ENCODE measurements at places on chromosomes 11 and 22.

DNA sequence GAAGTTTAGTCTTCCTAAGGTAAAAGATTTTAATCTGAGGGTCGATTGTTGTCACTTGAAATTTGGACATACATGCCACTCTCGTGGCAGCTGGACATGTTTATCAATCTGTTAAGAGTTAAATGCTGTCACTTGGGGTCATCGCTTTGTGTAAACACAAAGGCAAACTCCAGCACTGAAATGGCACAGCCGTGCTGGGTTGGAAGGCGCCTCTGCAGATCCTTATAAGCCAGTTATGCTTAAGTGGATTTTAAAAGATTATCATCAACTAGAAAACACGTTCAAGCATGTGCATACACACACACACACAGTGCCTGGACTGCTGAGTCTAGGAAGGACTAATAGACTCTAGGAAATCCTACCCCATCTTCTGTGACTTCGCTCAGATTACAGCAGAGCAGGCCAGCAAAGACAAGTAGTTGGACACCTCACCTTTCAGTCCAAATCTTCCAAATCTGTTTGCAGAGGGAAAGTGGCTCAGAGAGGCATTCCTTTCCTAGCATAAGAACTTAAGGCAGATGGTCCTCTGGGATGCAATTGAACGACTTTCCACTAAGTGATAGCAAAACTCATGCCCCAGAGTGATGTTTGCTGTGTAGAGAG is 83.7 kb downstream of the CACNG2 start:
- no peaks in the 10 kb centered on the region for H3K4me1 ChIP-seq
- DNase-seq = no peak
- no peak overlapping the region for H3K4me3 ChIP-seq
- H3K36me3 ChIP-seq = no peaks in the 10 kb centered on the region
- H3K27me3 ChIP-seq = peaks cover 4% of the 10 kb centered on the region

- H3K27ac ChIP-seq = no peak overlapping the region
- no peaks in the 10 kb centered on the region for H3K27me3 ChIP-seq
- no peak overlapping the region for H3K4me3 ChIP-seq
- no peaks in the 10 kb centered on the region for H3K4me1 ChIP-seq
- DNase-seq = no peak
These were observed 311.1 kb downstream of the TENM4 start for GRCh38 chr11:79129702-79130101.

DNA sequence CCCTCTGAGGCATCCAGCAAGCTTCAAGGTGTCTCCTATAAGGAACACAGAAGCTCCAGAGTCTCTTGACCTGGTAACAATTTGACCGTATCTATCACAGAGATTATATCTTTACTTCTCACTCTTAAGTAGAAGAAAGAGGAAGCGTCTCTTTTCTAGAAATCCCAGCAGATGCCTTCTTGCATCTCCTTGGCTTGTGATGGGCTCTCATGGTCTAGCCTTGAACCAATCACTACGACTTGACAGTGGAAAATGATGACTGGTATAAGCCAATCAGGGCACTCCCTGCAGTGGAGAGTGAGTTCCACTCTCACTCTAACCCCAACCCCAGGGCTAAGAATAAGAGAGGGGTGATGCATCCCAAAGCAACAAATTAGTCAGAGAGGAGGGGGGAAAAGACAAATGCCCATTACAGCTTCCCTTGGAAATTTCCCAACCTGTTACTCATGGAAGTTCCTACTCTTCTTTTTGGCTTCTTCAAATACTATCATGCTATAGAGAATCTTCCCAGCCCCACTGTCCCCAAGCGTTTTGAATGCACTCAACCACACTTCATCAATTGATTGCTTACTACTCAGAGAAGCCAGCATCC is 293.5 kb downstream of the MN1 start:
- no peak overlapping the region for H3K27ac ChIP-seq
- H3K4me3 ChIP-seq = no peak overlapping the region
- H3K4me1 ChIP-seq = no peaks in the 10 kb centered on the region
- no peaks in the 10 kb centered on the region for H3K27me3 ChIP-seq

DNA sequence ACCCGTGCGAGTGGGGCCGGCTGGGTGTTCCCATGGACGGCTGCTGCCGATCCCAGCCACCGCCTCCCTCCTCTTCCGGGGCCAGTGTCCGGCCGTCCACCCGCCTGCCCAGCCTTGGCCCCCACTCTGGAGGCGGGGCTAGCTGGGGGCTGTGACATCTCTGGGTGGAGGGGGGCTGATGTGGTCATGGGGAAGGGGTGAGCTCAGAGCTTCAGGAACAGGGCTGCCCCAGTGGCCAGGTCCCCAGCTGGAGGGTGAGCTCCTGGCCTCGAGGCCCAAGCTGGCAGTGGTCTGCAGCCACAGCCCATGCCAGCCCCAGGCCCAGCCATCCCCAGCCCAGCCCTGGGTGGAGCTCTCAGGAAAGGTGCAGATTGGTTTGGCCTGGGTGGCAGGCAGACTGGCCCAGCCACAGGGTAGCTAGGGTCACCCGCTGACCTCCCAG is 2.7 kb downstream of the INS start:
- no peak overlapping the region for H3K27ac ChIP-seq
- H3K36me3 ChIP-seq = no peaks in the 10 kb centered on the region

DNA sequence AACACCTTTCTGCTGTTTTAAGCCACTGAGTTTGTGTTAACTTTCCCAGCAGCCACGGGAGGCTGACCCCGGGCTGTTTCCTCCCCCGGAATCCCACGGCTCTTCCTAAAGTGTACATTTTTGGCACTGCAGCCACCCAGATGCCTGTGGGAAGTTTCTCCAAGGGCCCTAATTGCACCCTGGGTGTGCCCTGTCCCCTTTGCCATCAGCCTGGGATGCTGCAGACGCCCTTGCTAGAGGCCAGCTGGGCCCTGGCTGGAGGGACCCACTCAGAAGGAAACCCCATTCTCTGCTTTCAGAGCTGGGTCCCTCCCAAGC is 883.3 kb downstream of the BRD1 start:
- H3K27ac ChIP-seq = no peak overlapping the region
- no peaks in the 10 kb centered on the region for H3K4me1 ChIP-seq
- H3K36me3 ChIP-seq = no peaks in the 10 kb centered on the region
- H3K27me3 ChIP-seq = no peaks in the 10 kb centered on the region
- no peak overlapping the region for H3K4me3 ChIP-seq
- no peak for DNase-seq

DNA sequence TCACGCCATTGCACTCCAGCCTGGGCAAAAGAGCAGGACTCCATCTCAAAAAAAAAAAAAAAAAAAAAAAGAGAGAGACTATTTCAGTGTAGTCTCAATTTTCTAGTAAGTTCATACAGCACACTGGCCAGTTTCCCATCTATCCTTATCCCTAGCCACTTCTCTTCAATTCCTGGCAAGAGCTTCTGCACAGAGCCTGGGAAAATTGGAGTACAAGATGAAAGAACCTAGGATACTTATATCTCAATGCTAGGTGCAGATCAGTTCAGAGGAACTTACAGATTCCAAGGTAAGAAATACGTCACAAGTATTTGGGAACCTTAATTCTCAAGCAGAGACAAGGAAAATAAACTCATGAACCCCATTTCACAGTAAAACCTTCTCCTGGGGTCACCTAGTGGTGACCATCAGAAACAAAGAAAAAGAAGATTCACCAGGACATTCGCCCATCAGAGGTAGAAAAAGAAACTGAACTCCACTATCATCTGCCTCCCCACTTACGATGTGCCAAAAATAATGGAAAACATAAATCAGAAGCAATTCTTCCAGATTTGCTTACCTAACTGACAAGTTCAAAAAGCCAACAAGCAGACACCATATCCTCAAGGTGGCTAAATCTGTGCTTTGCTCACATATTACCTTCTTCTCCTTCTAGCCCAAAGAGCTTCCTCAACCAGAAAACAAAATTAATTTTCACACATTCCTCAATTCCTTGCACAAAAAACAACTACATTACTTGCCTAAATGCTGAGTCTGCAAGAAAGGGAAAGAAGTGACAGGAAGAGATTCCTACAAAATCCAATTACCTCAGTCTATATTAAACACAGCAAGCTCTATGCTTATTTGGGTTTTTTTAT is 4.9 kb downstream of the DENND5A start:
- H3K36me3 ChIP-seq = no peaks in the 10 kb centered on the region
- no peak overlapping the region for H3K27ac ChIP-seq
- H3K27me3 ChIP-seq = no peaks in the 10 kb centered on the region
- peaks cover 35% of the 10 kb centered on the region for H3K4me1 ChIP-seq

- H3K27me3 ChIP-seq = no peaks in the 10 kb centered on the region
- no peak for DNase-seq
- H3K27ac ChIP-seq = no peak overlapping the region
- H3K4me3 ChIP-seq = no peak overlapping the region
- H3K4me1 ChIP-seq = peaks cover 8% of the 10 kb centered on the region
These were observed 214.4 kb upstream of the BLID start for GRCh38 chr11:122330279-122330965.

DNA sequence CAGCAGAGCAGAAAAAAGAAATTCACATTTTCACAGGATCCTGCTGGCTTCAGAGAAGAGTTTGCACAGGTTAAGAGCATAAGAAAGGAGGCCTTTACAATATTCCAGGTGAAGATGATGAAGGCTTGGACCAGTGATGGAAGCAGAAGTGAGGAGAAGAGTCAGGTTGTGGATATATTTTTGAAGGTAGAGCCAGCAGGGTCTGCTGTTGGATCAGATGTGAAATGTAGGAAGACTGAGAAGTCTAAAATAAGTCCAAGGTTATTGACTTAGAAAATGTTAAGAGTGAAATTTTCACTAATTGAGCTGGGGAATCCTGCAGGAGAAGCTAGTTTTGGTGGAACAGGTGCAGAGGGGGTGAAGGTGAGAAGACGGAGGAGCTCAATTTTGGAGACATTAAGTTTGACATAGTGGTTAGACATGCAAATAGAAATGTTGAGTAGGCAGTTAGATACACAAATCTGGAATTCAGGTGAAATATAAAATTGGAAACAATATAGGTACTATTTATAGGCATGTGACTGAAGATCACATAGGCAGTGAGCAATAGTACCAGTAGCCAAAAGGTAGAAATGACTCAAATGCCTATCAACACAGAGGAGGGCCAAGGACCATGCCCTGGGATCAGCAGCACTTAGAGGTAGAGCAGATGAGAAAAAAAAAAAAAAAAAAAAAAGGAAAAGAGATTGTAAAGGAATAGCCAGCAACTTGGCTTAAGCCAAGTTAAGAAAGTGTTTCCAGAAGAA is 252.0 kb downstream of the AASDHPPT start:
- H3K36me3 ChIP-seq = no peaks in the 10 kb centered on the region
- no peak for DNase-seq
- no peak overlapping the region for H3K4me3 ChIP-seq
- H3K27ac ChIP-seq = no peak overlapping the region
- no peaks in the 10 kb centered on the region for H3K4me1 ChIP-seq
- no peaks in the 10 kb centered on the region for H3K27me3 ChIP-seq

DNA sequence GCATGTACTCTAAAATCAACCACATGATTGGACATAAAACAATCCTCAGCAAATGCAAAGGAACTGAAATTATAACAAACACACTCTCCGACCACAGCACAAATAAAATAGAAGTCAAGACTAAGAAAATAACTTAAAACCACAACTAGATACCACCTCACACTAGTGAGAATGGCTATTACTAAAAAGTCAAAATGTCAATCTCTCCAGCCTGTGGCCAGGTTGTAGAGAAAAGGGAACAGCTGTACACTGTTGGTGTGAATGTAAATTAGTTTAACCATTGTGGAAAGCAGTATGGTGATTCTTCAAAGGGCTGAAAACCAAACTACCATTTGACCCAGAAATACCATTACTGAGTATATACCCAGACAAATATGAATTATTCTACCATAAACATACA is 1025.7 kb upstream of the TENM4 start:
- no peak overlapping the region for H3K27ac ChIP-seq
- H3K36me3 ChIP-seq = no peaks in the 10 kb centered on the region
- no peaks in the 10 kb centered on the region for H3K4me1 ChIP-seq
- DNase-seq = no peak
- no peaks in the 10 kb centered on the region for H3K27me3 ChIP-seq

DNA sequence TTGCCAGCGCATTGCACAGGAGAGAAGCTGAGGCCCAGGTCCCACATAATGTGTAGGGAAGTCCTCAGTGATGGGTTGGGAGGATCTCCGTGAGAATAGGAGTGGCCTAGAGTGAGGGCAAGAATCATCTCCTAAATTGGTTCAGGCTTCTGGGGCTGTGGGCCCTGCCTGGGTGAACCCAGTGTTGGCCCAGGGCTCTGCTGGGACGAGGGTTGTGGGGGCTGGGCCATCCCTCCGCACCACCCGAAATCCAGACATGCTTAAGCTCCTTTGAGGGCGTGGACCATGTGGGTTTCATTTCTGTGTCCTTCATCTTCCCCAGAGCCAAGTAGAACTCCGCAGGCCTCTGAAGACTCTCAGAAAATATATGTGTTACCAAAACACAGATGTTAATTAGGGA is 3.7 kb downstream of the MICALL1 start:
- no peak overlapping the region for H3K4me3 ChIP-seq
- DNase-seq = no peak
- H3K27me3 ChIP-seq = no peaks in the 10 kb centered on the region
- peaks cover 6% of the 10 kb centered on the region for H3K36me3 ChIP-seq

DNA sequence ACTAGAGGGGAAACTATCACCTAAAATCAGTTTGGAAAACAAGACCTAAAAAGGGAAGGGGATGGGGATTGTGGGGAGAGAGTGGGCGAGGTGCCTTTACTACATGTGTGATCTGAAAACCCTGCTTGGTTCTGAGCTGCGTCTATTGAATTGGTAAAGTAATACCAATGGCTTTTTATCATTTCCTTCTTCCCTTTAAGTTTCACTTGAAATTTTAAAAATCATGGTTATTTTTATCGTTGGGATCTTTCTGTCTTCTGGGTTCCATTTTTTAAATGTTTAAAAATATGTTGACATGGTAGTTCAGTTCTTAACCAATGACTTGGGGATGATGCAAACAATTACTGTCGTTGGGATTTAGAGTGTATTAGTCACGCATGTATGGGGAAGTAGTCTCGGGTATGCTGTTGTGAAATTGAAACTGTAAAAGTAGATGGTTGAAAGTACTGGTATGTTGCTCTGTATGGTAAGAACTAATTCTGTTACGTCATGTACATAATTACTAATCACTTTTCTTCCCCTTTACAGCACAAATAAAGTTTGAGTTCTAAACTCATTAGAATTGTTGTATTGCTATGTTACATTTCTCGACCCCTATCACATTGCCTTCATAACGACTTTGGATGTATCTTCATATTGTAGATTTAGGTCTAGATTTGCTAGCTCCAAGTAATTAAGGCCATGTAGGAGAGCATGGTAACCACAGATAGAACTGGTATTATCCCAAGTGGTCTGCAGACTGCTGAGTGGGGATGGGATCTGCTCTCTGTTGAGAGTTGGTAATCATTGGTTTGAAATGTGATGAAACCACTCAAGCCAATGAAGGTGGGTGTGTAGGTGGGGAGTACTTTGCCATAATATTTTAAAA is 3.6 kb downstream of the NEAT1 start:
- H3K36me3 ChIP-seq = peaks cover 35% of the 10 kb centered on the region
- H3K4me1 ChIP-seq = peaks cover 51% of the 10 kb centered on the region
- peak overlapping the region; percentile 100 for H3K27ac ChIP-seq
- H3K27me3 ChIP-seq = no peaks in the 10 kb centered on the region

- H3K27ac ChIP-seq = no peak overlapping the region
- H3K4me1 ChIP-seq = no peaks in the 10 kb centered on the region
- H3K36me3 ChIP-seq = peaks cover 3% of the 10 kb centered on the region
- DNase-seq = no peak
- no peaks in the 10 kb centered on the region for H3K27me3 ChIP-seq
These were observed 69.6 kb downstream of the PPP2R1B start for GRCh38 chr11:111696556-111696955.
